ENCODE measurements at places on chromosomes 7 and 10. TPM values are rescaled to one million over a fixed set of nuclear protein-coding genes. Genes with fewer than 3 reads are reported as not detected.

SDK1 gene
- total RNA-seq: 0.46 TPM

PIP gene
- not detected for total RNA-seq

MUC12 gene
- 15.5 TPM for total RNA-seq

ATG9B gene
- 0.14 TPM for total RNA-seq

TNS3 gene
- 96.1 TPM for total RNA-seq

SCART1 gene
- 0.19 TPM for total RNA-seq

VWC2 gene
- not detected for total RNA-seq

LEP gene
- not detected for total RNA-seq

EN2 gene
- total RNA-seq: 1.0 TPM

PHKG1 gene
- 0.63 TPM for total RNA-seq

MAT1A gene
- 0.11 TPM for total RNA-seq

MMD2 gene
- not detected for total RNA-seq

SPDYE6 gene
- not detected for total RNA-seq

CTAGE4 gene
- not detected for total RNA-seq

INMT gene
- total RNA-seq: not detected

ARL3 gene
- total RNA-seq: 13.9 TPM

GSTO2 gene
- total RNA-seq: 2.2 TPM

CRHR2 gene
- not detected for total RNA-seq

INSIG1 gene
- total RNA-seq: 23.6 TPM

SPOCK2 gene
- 0.52 TPM for total RNA-seq

PTF1A gene
- total RNA-seq: not detected

NPY gene
- total RNA-seq: not detected

RSU1 gene
- total RNA-seq: 85.8 TPM

GPRIN2 gene
- 24.9 TPM for total RNA-seq

SAP25 gene
- 0.28 TPM for total RNA-seq

ANKRD30A gene
- total RNA-seq: 0.64 TPM

ZNF117 gene
- 0.16 TPM for total RNA-seq

FAM25C gene
- 2.0 TPM for total RNA-seq

CSGALNACT2 gene
- 14.9 TPM for total RNA-seq

UBTD1 gene
- total RNA-seq: 16.9 TPM

SKIDA1 gene
- 1.3 TPM for total RNA-seq

GET4 gene
- 38.2 TPM for total RNA-seq

CALCR gene
- total RNA-seq: not detected

RTKN2 gene
- total RNA-seq: 0.84 TPM

CLEC2L gene
- total RNA-seq: not detected

NME8 gene
- total RNA-seq: not detected

ADIRF gene
- total RNA-seq: not detected

UCN3 gene
- total RNA-seq: not detected

TBX20 gene
- total RNA-seq: 3.2 TPM

TMEM196 gene
- total RNA-seq: not detected

POLL gene
- total RNA-seq: 14.9 TPM

OLAH gene
- not detected for total RNA-seq

VENTX gene
- not detected for total RNA-seq

CCDC172 gene
- not detected for total RNA-seq

CCL24 gene
- total RNA-seq: not detected

MSS51 gene
- 0.36 TPM for total RNA-seq

SRGN gene
- total RNA-seq: 59.5 TPM

AGR2 gene
- total RNA-seq: 155 TPM

NUDT1 gene
- 88.3 TPM for total RNA-seq

KEL gene
- not detected for total RNA-seq

SPDYE8 gene
- not detected for total RNA-seq

HKDC1 gene
- 19.1 TPM for total RNA-seq

INSYN2A gene
- 2.0 TPM for total RNA-seq

ASB10 gene
- total RNA-seq: not detected

ATAD1 gene
- total RNA-seq: 43.7 TPM

CPA4 gene
- total RNA-seq: 12.3 TPM
